ENCODE measurements at places on chromosomes 7 and 10.

DNA sequence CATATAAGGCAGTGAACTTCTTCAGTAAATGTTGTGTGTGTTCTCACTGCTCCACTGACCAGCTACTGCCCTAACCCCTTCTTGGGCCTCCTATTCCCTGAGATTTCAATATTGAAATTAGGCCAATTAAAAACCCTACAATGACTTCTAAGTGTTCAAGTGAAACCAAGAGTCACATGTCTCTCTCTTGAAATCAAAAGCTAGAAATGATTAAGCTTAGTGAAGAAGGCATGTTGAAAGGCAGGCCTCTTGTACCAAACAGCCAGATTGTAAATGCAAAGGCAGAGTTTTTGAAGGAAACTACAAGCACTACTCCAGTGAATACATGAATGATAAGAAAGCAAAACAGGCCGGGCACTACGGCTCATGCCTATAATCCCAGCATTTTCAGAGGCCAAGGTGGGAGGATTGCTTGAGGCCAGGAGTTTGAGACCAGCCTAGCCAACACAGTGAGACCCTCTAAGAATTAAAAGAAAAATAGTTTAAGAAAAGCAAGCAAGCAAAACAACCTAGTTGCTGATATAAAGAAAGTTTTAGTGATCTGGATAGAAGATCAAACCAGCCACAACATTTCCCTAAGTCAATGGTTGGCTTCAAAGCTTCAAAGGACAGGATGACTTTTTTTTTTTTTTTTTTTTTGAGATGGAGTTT, 22.3 kb downstream of the BRAF start:
- no peak for DNase-seq

- no peak for DNase-seq
These were observed 223.3 kb upstream of the GPR26 start for GRCh38 chr10:123442901-123443300.

- no peak for DNase-seq
These were observed 128.4 kb downstream of the ALOX5 start for GRCh38 chr10:45502458-45502857.

- no peak for DNase-seq
These were observed 20.3 kb upstream of the PRKAG2 start for GRCh38 chr7:151897161-151897731.

Measured in neural crest cell (in vitro differentiated cells).